ENCODE measurements at places on chromosomes 7 and 10.

GRCh38 chr7:148161776-148162175 is 428.8 kb upstream of the C7orf33 start:
- DNase-seq: no peak

DNA sequence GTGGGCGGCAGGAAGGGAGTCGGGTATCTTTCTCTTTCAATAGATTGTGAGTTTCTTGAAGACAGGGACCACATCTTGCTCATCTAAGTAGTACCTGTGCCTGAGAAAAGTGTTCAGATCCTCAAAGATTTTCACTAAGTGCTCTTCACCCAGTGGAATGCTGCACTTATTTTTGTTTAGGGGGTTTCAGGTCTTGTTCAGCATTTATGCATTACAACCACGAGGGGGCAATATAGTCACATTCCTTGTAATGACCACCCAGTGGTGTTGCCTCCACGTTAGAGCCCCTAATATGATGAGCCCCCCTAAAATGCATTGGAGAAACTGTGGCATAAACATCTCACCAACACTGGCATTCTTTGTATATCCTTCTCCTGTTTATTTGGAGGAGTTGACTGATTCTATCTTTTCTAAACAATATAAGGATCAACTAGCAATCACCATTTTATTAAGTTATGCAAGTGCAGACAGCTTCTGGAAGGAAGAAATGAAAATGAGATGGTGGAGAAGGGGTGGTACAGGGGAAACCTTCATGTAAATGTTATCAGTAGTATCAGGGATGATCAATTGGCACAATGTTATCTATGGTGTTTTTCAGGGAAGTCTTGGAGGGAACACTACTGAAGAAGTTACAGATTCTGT is 3.1 kb upstream of the PAPSS2 start:
- DNase-seq: no peak

GRCh38 chr7:128389618-128390329 is 20.0 kb downstream of the IMPDH1 start:
- DNase-seq: no peak

- DNase-seq: peak; percentile 91
These were observed 1.1 kb upstream of the HBP1 start for GRCh38 chr7:107167483-107168232.

DNA sequence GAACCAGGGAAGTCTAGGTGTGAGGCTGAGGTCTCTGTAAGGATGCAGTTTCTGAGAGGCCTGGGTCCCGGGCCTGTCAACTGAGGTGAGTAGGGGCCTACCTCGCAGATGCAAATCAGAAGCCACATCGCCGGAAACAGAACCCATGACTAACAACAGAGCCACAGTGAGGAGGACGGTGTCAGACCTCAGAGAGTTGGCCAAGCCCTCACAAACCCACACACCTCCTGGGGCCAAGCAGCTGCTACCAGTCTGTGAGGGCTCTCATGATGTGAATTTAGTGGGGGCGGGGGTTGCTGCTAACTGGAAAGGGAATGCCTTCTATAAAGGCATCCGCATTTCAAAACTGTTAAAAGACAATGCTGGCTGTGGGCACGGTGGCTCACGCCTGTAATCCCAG is 103.0 kb downstream of the COBL start:
- no peak for DNase-seq

- no peak for DNase-seq
These were observed 3.5 kb downstream of the CTBP2 start for GRCh38 chr10:125156739-125157480.

- no peak for DNase-seq
These were observed 73.3 kb downstream of the NDUFB2 start for GRCh38 chr7:140769852-140770251.

- DNase-seq: peak; percentile 38
These were observed 54.3 kb upstream of the KCND2 start for GRCh38 chr7:120218712-120219111.

DNA sequence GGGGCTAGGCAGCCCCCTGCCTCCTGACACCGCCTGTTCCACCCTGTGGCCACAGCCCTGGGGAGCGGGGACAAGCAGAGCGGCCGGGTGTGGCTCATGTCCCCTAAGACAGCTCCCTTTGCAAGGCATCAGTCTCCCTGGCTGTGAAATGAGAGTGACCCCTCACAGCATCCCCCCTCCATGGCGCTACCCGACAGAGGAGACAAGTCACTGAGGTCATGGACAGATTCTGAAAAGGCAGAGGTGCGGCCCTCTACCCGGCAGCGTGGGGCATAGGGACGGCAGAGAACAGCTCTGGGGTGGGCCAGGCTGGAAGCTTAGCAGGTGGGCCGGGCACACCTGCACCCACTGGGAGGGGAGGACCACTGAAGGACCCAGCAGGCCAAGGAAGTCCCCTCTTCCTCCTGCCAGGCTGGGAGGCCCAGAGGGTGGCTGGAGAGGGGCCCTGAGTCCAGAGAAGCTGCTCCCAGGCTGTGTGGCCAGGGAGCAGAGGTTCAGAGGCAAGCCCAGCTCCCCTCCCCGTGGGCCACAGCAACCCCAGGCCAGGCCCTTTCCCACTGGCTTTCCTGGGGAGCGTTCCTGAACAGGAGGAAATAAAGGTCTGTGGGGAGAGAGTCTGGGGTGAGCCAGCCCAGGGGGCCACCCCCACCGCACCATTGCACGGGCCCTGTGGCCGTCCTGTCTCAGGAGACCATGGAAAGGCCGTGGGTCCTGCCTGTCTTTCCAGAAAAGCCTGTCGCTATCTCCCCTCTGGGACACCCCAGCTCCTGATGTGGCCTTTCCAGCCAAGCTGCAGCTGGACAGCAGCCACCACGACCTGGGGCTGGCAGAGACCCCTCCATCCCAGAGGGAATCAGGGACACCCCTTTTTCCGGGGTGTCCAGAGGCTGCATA is 1.7 kb downstream of the ADAP1 start:
- DNase-seq: no peak

DNA sequence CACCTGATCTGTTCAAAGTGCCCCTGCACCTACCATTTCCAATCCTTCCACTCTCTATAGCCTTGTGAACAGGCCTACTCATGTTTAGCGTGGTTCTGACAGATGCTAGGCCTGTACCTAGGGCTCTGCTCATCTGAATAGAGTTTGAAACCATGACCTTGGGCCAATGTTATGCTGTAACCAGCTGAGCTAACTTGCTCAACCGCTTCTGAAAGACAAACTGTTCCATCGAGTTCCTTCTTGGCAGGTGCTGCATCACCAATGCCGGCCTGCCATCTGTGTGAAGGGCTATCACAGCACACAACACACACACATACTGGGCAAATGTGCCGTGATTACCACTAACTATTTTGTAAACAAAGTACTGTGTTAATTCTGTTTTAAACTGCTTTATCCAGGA is 419.0 kb upstream of the GALNT17 start:
- no peak for DNase-seq

GRCh38 chr10:123518765-123519164 is 147.4 kb upstream of the GPR26 start:
- no peak for DNase-seq

DNA sequence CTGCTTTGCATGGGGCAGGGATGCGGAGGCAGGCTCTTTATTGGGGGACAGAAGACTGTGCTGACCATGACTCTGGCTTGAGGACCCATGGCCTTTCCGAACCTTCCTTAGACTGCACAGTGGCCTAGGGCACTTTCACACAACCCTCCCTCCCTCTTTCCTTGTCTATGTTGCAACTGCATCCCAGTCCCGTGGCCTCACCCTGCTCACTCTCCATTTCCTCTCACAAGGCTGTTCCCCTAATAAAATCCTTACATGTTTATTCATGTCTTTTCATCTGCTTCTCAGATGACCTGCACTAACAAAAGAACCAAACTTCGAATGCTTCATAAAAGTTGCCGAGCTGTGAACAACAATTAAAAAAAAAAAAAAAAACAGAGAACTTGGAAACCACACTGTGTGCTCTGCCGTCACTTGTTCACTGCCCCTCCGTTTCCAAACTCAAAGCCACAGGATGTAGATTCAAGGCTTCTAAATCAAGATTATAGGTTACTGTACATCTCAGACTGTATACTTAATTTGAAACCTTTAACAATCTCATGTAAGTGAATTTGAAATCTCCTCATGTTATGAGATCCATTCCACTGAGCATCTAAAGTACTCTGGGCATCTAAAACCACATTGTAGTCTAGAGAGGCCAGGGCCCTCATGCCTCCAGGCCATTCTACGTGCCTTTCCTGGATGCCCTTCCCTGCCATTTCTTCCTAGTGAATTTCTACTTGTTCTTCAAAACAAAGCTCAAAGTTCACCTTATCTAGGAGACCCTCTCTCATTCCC is 265.9 kb downstream of the SNX13 start:
- no peak for DNase-seq

- no peak for DNase-seq
These were observed 17.9 kb downstream of the FGFBP3 start for GRCh38 chr10:91891125-91892001.

- DNase-seq: no peak
These were observed 62.6 kb downstream of the CCDC6 start for GRCh38 chr10:59843748-59844147.

- DNase-seq: no peak
These were observed 42.9 kb upstream of the LRRC18 start for GRCh38 chr10:48982584-48982983.

- DNase-seq: no peak
These were observed 3.4 kb downstream of the STAM start for GRCh38 chr10:17647326-17647725.

DNA sequence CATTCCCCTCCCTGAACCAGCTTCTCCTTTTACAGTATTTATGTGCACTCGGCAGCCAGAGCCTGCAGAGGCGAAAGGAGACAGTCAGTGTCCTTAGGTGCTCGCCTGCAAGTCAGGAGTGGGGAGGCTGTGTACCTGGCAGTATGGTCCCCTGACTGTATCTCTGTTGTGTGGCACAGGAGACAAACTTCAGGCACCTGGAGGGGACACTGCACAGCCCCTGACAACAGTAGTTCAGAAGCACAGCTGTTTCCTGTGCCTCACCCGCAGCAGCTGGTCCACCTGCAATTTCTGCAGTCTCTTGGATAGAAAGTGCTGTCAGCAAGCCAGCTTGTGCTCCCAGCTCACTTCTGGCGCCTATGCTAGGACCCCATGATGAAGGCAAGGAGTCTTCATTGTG is 73.4 kb upstream of the LAMB4 start:
- DNase-seq: no peak

DNA sequence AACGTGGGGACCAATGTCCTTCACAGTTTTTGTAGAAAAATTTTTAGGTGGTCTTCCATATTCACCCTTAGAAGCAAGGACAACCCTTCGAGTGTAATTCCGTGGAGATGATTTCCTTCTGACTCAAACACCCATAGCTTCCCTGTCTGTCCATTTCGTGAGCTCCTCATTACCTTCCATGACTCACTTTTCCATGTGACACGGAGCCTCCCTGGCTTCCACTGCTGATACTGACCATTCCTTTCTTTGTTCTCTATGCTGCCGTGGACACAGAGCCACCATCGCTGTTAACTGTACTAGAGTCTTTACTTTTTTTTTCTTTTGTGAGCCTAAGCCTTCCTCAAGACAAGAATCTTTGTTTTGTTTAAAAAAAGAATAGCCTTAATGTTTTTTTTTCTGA is 12.5 kb upstream of the ARMS2 start:
- DNase-seq: no peak

- DNase-seq: no peak
These were observed 120.1 kb upstream of the PITRM1 start for GRCh38 chr10:3292636-3293035.

DNA sequence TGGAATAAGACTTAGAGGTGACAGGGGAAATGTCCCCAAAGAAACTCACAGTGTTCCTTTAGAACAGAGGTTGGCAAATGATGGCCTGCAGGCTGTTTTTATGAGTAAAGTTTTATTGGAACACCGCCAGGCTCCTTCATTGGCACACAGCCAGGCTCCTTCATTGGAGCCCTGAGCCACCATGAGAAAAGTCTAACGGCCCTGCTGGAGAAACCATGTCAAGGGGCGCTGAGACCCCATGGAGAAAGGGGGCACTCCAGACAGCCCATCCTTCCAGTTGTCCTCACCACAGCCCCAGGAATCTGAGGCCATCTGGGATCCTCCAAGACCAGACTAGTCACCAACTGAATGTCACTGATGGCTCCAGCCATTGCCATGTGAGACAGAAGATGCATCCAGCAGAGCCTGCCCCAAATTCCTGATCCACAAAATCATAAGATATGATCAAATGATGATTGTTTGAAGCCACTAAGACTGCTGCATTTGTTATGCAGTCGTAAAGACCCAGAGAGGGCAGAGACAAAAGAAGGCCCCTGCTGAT is 88.2 kb upstream of the GPR26 start:
- no peak for DNase-seq

- DNase-seq: no peak
These were observed 4.6 kb upstream of the ZNF425 start for GRCh38 chr7:149130572-149131198.

GRCh38 chr10:637771-638195 is 51.7 kb downstream of the DIP2C start:
- DNase-seq: no peak

DNA sequence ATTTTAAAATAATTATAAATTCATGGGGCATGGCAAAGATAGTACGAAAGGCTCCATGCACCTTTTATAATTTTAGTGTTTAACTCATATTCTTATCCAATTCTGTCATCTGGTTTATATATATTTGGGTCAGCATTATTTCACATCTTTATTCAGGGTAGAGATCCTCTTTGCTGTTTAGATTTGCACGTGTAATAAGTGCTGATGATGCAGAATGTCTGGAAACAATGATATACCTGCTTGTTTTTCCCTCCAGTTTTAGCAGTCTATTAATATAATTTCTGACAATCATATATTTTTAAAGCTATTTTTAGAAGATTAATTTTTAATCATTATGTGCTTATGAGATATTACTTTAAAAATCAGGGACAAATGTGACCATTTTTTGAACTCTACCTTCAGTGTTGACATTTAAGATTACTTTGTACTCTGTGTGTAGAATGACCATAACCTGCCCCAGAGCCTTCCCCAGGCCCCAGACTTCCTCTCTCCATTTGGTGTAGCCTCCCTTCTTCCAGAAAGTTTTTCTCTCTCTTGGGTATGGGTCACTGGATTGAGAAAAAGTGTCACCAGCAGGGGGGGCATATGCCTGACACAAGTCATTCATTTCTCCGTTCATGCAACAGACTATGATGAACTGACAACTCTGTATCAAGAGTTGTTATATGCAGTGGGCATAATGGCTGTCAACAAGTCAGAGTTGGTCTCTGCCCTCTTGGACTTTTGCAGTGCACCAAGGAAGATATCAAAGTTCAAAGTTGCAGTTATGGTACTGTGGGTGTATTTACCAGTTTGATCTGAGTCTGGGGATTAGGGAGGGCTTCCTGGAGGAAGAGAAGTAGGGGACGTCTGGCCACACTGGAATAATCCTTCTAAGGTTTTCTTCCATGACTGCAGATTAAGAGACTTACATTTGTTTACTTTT is 192.6 kb upstream of the CCDC6 start:
- no peak for DNase-seq

DNA sequence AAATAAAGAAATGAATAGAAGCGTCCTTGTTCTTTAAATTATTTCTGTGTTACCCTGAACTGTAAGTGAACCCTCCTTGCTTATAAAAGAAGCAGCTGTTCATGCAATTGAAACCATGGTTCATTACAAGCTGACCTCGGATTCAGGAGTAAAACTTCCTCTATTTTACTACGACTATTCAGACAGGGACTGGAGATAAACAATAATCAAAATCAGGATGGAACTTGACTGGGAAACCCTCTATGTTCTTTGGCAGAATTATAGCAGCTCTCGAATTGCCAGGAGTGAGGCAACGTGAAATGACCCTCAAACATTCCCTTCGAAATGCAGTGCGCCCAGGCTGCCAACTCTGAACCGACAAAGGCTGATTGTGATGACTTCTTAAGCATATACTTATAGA is 172.1 kb downstream of the CYP26A1 start:
- DNase-seq: peak; percentile 50

All from right lung (tissue), 10 donors.